ENCODE measurements at places on chromosomes 4 and X. TPM values are rescaled to one million over a fixed set of nuclear protein-coding genes. Genes with fewer than 3 reads are reported as not detected.

Gene FREM3
- 9.8 TPM for polyA plus RNA-seq

Gene GYG2
- 13.7 TPM for polyA plus RNA-seq

Gene ACTRT1
- not detected for polyA plus RNA-seq

Gene SUPT20HL2
- polyA plus RNA-seq: not detected

Gene HTN1
- polyA plus RNA-seq: not detected

Gene TMSB15C
- 25.3 TPM for polyA plus RNA-seq

Gene XKRX
- 2.0 TPM for polyA plus RNA-seq

Gene TMEM271
- polyA plus RNA-seq: not detected

Gene SPIN4
- polyA plus RNA-seq: 18.4 TPM

Gene SMIM43
- polyA plus RNA-seq: 14.5 TPM

Gene PDS5A
- polyA plus RNA-seq: 72.1 TPM

Gene RNF128
- polyA plus RNA-seq: 0.96 TPM

Gene SMIM10L2A
- 8.3 TPM for polyA plus RNA-seq

Gene NBDY
- polyA plus RNA-seq: 74.0 TPM

DNA sequence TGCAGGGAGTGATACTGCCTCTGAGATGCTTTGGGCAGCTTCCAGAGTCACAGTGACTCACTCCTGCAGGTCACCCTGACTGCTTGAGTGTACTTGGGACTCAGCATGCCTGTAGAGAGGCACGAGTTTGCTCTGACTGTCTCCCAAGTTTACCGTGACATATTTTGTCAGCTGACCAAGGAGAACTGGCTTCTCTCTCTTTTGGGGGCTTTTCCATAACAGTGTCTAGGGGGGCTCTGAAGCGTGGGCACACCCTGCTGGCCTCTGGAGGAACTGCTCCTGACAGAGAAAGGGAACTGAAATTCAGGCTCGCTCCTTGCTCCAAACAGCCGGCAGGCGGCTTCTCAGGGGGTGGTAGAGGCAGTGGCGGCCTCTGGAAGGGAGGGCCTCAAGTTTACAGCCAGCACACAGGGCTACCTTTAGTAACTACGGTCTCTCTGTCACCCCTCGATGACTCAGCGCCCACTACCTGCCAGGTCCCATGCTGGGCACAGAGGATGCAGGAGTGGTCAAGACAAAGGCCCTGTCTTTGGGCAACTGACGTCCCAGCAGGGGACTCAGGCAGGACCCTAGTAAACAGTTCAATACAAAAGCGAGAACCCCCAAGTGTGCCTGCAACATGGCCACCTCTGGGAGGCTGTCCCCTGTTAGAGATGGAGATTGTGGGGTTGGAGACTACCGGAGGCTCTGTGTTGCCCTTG lies 17.8 kb downstream of the ZNF185 start:
- DNase-seq: no peak

GRCh38 chrX:113747274-113747973 lies 836.5 kb upstream of the HTR2C start:
- DNase-seq: no peak

DNA sequence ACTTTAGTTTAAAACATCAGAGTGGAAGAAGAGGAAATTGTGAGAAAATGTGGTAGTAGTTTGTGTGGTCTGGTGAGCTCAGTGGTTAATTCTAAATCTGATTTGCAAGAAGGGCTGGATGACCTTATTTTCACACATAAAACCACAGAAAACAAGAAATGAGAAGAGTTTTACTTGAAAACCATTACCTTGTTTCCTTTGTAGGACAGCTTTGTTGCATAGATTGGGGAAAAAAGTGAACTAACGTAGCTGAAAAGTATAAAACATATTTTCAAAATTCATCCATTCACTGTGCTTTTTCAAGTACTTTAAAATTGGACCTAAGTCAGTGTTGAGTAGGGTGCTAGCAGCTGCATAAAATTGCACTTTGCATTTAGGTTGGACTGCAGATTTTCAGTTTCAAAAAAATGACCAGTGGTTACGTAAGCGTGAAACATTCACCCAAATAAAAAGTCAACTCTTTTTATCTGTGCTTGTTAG lies 211.3 kb downstream of the ARHGAP10 start:
- DNase-seq: no peak

DNA sequence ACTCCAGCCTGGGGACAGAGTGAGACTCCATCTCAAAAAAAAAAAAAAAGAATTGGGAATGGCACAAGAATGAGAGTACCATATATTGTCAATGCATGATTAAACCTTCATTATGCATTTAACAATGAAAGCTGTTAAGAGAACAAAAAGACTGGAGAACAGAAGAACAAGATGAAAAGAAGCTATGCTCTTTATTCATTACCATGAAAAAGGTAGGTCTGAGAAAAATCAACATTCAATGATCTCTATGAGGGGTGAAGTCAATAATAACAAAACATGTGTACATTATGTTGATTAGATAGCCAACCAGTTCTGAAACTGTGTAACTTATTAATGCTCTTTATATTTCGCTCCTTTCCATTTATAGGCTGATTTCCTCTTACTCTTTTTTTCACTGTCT lies 100.9 kb downstream of the BRWD3 start:
- DNase-seq: no peak

- DNase-seq: no peak
Measured at GRCh38 chrX:19122641-19123009, 357 bp upstream of the ADGRG2 start.

- peak; percentile 46 for DNase-seq
Measured at GRCh38 chrX:46649421-46650260, 76.1 kb downstream of the CHST7 start.

- DNase-seq: no peak
Measured at GRCh38 chrX:9561199-9561598, 96.3 kb downstream of the TBL1X start.

- DNase-seq: no peak
Measured at GRCh38 chrX:41043674-41044345, 41.4 kb upstream of the USP9X start.

DNA sequence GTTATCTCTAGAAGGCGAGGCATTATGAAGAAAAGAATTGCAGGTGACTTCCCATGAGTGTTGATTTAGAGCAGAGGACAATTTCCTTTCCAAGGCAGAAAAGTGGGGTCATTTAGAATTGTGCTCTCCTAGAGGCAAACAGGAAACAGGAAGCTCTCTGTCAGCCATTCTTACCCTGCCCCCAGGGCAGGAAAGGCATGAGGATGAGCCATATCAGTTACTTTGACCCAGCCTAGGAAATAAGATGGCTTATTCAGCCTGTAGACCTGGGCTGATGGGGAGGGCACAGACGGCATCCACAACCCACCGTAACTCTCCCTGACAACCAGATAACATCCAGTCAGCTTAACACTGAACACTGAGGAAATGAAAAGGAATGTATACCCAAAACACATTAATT lies 88.8 kb upstream of the KDR start:
- DNase-seq: no peak

DNA sequence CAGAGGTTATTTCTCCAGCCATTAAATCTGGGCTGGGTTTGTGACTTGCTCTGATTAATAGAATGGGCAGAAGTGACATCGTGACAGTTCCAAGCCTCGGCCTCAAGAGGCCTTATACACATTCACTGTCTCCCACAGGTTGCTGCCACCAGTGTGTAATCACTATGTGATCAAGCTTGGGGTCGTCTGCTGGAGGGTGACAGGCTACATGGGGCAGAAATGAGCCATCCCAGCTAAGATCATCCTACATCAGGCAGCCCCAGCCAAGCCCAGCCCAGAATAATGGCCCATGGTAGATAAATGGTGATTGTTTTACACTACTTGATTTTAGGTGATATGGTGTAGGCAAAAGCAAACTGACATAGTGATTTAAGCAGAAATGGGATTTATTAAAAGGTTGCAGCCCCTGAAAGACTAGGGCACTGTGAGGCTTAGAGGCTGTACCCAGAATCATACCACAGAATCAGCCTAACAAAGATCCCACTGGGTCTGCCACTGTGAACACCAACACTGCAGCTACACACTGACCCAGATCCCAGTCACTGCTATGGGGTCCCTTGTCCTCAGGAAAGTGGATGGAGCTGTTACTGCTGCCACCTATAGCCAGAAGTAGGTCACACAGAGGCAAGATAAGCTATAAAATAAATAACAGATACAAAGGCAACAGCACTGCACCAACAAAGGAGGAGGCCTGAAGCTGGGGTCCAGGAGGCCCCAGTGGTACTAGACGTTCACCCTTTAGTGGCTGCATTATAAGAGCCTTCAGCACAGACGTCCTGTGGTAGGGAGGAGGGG lies 159.6 kb upstream of the RBPJ start:
- DNase-seq: no peak

DNA sequence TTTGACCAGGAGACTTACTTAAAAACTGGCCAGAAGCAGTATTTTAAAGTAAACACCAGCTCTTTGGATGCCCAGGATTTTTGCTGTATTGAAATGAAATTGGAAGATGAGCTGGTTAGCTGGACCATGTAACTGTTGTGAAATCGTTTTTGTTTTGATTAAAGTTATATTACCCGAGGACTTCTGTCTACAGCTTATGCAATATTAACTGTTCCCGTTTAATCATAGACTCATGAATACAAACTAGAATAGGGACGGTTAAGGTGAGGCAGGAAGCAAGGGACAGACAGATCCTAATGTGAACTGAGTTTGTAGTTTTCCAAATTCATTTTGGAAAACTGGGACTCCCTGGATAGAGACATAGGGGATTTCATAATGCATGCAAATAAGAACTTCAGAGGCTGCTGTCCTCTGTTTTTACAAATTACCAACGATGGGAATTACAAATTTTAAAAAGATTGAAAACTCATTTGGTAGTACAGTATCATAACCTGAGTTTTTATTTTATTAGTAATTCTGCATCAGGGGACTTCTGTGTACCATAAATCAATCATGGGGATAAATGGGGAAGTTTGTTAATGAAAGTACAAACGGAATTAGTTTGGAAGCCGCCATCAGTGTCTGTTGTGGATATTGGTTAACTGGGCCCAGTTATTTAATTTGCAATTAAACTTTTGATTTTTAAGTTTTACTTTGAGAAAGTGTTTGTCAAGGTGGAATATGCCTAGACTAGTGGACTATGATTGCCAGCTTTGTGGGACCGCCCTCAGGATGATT lies 304.4 kb downstream of the AFF2 start:
- no peak for DNase-seq

DNA sequence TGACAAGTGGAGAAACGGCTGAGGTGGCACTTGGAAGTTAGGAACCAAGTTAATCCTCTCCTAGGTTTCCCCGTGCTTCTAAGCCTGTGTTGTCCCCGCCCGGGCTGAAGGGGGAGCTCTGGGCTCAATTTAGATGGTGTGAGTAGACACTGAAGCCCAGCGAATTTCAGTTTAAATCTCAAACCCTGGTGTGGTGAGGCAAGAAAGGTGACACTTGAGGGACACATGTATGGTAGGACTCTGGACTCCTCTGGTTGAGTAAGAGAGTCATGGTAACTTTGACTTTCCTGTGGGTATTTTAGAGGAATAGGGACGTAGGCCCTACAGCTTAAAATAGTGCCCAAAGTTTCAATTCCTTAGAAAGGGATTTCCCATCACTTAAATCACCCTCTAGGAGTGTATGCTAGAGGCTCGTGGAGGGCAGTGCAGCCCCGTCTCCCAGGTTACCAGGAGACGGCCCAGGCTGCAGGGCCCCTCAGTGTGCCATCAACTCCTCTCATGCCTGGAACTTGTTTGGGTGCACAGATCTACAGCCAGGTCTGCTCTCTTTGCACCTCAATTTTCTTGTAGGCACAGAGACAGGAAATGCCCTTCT lies 24.0 kb downstream of the HAND2 start:
- peak; percentile 78 for DNase-seq

GRCh38 chr4:81491943-81492342 lies 20.2 kb upstream of the RASGEF1B start:
- DNase-seq: no peak

- DNase-seq: peak; percentile 19
Measured at GRCh38 chr4:150782311-150782710, 200.4 kb downstream of the MAB21L2 start.

Data from left lung (tissue), 14 donors.